ENCODE measurements at places on chromosomes 11 and 22.

GRCh38 chr11:40397141-40397540, 1062.3 kb downstream of the LRRC4C start:
- DNase-seq: no peak

DNA sequence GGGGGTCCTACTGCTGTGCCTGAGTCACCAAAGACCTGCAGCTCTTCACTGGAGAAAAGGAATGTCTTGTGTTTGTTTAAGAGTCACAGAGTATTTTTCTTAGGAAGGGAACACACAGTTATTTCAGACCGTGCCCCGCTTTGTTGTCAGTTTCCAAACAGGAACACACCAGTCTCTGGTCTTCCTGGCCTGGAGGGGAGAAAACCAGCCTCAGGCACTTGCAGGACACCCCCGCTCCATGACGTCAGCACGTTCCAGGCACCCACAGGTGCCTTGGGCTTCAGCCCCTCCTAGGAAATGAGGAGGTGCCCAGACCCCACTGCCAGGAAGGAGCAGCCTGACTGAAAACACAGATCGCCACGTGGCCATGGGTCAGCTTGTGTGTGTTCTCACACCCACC, 5.4 kb downstream of the DEAF1 start:
- no peak for DNase-seq

DNA sequence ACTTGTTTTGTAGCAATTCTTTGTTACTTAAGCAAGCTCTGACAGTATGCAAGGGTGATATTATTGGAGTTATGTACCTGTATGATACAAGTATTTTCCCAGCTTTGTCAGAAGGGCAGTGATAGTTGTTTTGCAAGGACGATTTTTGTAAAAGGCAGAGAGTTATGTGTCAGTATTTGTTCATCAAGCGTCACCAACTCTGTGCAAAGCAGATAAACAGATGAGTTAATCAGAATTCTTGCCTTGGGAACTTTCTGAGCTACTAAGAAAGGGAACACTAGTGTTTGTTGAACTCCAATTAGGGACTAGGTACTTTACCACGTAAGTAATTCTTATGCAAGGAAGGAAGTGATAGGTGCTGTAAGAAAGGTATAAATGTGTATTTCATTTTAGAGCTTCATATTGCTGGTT, 1.4 kb downstream of the USP47 start:
- DNase-seq: no peak

DNA sequence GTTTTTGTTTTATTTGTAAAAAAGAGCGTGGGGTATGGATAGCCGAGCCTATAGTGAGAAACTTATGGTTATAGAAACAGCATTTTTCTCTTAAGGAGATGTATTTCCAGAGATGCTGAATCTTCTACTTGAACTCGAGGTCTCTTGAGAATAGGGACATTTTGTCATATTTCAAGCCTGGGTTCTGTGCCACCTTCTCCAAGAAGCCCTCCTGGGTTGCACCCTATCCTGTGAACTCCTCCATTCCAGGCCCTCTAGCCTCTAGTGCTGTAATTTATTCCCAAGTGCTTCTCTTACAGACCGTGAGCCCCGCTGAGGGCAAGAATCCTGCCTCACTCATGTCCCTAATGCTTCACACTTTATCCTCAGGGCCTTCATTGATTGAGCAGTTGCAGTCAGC, 108.6 kb downstream of the KIAA1671 start:
- DNase-seq: no peak

DNA sequence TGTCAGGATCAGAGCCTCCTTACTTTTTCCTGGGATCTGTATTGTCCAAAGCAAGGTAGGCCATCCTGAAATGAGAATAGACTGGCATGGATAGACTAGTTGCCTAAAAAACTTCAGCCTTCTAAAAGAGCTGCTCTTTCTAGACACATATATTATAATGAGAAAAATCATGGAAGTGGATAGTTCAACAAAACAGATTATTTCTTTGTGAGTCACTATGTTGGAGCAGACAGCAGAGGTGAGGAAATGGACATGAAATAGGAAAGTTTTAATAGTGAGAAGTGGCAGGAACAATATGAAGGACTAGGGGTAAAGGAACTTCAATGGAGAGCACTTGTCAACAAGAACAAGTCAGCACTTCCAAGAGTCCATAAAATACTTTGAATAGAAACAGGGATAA, 101.9 kb upstream of the ANO3 start:
- no peak for DNase-seq

DNA sequence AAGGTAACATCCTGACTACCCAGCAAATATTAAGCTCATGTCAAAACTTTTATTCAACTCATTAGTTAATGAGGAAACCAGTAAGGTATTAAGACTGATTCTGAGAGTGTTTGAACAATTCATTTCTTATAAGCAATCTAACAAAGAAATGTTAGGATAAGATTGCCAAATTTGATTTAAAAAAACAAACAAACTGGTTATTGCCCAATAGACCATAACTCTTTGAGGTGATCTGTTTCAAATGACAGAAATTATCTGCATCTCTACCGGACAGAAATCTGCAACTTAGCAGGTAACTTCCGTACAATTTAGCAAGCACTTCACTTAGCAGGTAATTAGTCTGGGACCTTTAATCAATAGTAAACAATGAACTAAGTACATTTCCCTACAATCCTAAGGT, 82.9 kb upstream of the BARX2 start:
- no peak for DNase-seq

GRCh38 chr22:48154943-48155240, 1392.4 kb downstream of the TBC1D22A start:
- DNase-seq: no peak

DNA sequence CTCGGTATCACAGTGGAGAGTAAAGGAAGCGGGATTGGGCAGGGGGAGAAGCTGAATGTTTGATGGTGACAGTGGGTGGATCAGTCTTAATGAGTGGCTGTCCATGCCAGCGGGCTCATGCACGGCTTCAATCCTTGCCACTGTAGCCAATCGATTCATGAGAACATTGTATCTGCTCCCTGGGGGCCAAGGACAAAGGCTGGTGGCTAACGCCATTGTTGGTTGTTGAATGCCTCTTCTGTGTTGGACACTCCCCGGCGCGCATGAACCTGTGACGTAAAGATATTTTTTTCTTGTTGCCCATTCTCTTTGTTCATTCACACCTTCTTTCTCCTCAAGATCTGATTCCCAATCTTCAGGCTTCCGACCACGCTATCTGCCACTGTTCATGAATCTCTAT, 20.9 kb upstream of the ATXN10 start:
- DNase-seq: no peak

DNA sequence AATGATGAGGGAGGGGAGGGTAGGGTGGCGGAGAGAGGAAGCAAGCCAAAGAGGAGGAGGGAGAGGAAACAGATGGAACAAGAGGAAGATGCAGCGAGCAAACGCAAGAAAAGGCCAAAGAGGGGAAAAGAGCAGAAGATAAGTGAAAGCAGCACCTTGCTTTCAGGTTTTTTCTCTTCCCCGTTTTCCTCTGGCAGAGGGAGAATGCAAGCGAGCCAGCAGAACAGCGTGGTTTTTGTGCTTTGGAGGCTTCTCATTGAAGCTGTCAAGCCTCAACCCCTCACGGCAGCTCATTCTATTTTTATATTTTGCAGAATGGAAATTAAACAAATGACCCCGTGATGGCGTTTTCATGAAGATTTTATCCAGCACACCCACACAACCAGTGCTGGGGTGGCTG, 67.1 kb upstream of the GRAMD1B start:
- no peak for DNase-seq

- no peak for DNase-seq
Observed at GRCh38 chr11:21896216-21896615, 296.7 kb upstream of the ANO5 start.

DNA sequence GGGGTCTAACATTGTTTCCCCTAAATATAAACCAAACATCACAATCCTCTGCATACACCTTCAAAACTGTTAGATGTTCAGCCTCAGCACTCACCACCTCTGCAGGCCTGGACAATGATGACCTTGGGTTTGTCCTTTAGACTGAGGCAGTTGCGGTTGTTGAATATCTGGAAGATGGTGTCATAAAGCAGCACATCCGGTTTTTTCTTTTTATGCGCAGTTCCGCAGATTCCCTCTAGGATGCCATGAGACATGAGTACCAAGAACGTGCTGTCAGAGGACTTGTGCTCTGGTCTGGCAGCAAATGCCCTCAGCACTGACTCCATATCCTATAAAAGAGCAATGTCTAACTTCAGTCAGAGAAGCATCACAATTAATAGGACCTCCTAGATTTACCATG, 22.8 kb downstream of the CASP5 start:
- DNase-seq: no peak

- no peak for DNase-seq
Observed at GRCh38 chr11:124861670-124862069, 3.6 kb upstream of the ROBO3 start.

DNA sequence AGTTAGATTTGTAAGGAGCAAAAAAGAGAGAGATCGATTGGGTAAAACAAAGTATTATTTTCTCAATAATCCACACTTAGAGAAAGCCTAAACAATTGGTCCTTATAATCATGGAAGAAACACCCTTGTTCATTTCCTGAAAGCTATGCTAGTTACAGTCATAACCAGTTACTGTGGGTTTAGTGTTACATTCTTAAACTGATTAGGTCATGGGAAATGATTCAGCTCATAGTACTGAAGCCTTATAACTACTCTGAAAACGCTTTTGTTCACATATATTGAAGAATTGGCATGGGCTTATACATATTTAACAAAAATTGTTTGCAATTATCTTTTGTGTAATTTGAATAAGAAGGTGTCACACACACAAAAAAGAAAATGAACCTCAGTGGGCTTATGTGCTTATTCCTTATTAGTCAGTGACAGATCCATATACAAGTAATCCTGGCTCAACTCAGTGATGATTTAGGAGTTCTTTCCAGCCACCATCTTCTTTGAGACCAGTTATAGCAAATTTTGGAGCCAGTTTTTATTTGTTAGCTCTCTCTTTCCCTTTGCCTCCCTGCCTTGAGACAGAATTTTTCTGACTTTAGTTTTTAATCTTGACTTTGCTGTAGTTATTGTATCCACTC, 198.5 kb upstream of the CTSC start:
- DNase-seq: peak; percentile 29

GRCh38 chr11:134425816-134426536, 13.9 kb upstream of the B3GAT1 start:
- DNase-seq: no peak

GRCh38 chr11:32382339-32383049, 52.8 kb downstream of the WT1 start:
- DNase-seq: no peak

DNA sequence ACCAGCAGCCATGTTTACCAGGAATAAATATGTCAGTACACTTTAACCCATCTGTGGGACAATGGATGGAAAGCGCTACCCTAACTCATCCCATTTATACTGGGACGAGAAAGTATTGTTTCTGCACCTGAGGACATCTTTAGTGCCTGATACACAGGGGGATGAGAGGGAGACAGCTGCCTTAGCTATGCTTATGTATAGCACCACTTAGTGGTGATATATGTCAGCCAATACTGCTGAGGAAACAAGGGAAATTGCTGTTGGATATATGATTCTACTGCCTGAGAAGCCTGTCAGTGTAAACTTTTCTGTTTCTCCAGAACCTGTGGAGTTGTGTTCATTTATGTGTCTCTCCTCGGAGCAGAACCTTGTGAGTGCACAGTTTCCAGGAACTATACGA, 13.3 kb upstream of the CEP295 start:
- DNase-seq: peak; percentile 12

GRCh38 chr22:47206666-47207218, 444.3 kb downstream of the TBC1D22A start:
- no peak for DNase-seq

GRCh38 chr11:114811971-114812370, 133.6 kb downstream of the NXPE2 start:
- DNase-seq: no peak

GRCh38 chr11:69425444-69425843, 56.0 kb upstream of the LINC01488 start:
- no peak for DNase-seq

DNA sequence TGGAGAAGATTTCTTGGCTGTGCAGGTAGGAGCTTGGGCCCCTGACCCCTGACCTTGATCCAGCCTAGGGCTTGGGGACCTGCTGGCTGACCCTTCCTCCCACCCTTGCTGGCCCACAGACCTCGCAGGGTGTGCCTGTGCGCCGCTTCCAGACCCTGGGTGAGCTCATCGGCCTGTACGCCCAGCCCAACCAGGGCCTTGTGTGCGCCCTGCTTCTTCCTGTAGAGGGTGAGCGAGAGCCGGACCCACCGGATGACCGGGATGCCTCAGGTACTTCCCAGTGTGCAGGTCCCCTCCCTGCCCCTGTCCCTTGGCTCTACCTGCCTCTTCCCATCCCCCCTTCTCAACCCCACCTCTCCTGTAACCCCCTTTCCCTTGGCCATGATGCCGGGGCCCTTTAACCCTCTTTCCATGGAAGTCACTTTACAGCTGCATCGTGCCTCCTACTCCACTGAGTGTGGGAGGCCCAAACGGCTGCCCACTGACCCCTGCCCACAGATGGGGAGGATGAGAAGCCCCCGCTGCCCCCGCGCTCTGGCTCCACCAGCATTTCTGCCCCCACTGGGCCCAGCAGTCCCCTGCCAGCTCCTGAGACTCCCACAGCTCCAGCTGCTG, 3.8 kb downstream of the INPPL1 start:
- DNase-seq: no peak

DNA sequence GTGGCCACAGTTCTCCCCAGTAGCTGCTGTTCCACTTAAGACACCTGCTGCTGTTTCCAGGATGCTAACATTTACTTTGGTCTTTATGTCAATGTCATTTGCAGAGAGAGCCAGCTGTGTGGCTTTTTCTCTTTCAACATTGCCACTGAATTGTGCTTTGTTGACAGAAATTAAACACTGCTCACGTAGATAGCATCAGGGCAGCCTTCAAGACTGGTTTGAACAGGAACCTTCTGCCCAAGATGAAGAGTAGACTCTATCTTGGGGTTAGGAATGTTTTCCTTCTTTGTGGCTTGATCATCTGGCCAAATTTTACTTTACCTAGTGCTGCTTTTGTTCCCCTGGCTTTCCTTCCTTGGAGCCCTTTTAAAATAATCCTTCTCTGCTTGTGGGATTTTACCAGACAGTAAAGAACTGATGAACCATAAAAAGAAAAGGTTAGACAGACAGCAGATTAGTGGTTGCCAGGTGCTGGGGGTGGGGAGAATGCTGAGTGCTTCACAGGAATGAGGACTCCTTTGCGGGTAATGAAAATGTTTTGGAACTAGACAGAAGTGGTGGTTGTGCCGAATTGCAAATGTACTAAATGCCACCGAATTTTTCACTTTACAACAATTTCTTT, 22.7 kb upstream of the XBP1 start:
- DNase-seq: peak; percentile 39

- DNase-seq: no peak
Observed at GRCh38 chr11:73414977-73415651, 38.9 kb downstream of the RELT start.

GRCh38 chr11:440065-441042, 1.5 kb downstream of the ANO9 start:
- DNase-seq: no peak

GRCh38 chr11:103902994-103903393, 133.4 kb upstream of the DDI1 start:
- DNase-seq: no peak

- DNase-seq: no peak
Observed at GRCh38 chr22:40567106-40567505, 69.4 kb downstream of the MRTFA start.
